DMS53 (cell line): ENCODE measurements at places on chromosomes 2 and 18.

DNA sequence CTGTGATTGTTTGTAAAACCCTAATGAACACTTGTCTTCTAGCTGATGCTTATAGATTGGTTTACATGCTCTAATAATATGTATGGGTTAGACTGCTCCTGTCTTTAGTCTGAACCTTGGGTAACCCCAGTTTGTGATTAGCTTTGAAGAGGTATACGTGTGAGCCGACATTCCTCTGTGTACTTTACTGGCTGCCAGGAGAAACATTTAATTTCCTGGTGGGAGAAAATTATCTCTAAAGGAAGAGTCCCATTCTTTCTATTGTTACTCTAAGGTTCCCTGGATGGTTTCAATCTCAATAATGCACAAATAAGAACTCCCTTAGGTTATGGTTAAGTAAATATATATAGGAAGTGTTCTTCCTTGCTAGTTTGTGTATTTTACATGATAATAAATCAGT lies 143.6 kb upstream of the ZSWIM2 start:
- DNase-seq, result no peak

- DNase-seq, result peak; percentile 45
These were observed 332.3 kb upstream of the HS6ST1 start for GRCh38 chr2:128651000-128651399.

DNA sequence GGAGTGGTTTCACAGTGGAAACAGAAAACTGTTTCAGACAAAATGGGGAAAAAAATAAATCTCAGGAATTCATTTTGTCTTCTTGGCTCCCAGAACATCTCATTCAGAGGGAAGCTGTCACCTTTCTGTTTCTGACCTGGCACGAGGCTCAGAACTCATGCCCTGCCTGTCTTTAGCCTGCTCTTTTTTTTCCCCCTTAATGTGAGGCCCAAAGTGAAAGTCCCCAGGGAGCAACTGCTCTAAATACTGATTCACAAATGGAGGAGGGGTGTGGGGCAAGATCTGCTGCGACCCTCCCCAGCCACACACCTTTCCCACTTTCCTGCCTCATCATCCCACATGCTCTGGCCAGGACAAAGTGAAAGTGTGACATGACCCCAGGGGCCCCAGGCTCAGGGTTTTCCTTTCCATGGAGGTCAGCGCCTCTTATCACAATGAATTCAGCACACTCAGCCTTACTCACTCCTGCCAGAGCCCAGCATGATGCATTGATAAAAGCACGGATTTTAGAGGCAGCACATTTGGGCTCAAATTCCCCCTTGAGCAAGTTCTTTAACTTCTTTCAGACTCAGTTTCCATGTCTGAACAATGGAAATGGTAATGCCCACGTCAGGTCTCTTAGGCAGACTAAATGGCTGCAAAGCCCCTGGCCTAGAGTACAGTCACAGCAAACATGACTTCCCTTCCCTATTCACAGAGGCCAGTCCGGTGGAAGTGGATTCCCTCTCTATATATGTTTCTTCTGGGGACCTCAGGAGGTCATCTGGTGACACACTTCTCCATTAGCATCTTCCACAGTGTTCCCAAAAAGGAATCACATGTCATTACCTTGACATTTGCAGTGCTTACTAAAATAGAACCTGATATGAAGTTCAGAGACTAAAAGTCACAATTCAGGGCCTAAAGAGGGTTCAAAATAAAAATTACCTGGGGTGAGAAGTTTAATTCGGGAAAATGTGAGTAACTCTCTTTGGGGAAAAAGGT lies 55.3 kb upstream of the TMEM163 start:
- DNase-seq, result no peak

DNA sequence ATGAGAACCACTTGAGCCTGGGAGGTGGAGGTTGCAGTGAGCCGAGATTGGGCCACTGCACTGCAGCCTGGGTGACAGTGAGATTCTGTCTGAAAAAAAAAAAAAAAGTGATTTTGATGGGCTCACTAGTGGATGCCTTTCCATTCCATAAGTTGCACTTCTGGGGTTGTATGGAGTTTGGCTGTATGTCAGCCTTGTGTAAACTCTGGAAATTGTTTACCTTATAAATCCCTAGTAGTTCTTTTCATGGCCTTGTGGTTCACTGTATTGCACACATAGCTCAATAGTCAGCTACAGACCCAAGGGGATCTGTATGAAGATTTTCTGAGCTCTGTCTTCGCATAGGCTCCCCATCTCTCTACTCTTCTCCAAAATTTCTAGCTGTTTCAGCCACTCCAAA lies 131.9 kb downstream of the SOX11 start:
- no peak for DNase-seq

DNA sequence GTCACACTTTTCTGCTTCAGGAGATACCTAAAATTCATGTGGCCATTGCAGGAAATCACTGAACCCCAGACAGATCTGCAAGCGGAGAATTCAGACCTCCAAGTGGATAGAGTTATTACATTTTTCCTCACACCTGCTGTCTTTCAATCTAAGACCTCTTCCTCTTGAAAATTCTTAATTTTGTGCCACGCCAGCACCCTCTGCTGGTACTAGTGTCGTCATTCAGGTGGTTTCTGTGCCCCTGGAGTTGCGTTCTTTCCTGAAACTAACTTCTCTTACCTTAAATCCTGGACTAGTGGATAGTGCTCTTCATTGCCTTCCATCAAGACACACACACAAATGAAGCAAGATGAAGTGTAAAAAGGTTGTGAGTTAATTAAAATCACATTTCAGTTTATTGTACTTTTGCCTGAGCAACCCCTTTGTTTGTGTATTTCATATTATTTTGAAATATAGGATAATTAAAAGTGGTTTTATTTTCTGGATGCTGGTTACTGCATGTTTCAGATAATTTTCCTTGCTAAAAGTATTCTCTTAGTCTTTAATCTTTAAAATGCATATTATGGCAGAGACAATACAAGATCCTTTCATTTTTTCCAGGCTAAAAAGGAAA lies 1.6 kb upstream of the DNER start:
- DNase-seq, result peak; percentile 79

GRCh38 chr2:127663566-127664064 lies 11.7 kb downstream of the LIMS2 start:
- no peak for DNase-seq

DNA sequence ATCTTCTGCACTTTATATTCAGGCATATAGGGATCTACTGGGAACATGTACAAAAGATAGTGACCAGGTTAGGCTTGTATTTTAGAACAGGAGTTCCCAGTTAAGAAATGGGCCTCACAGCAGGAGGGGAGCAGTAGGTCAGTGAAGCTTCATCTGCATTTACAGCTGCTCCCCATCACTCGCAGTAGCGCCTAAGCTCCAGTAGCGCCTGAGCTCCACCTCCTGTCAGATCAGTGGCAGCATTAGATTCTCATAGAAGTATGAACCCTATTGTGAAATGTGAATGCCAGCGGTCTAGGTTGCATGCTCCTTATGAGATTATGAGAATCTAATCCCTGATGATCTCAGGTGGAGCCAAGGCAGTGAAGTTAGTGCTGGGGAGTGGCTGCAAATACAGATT lies 224.4 kb upstream of the CYRIA start:
- DNase-seq, result peak; percentile 9
